ENCODE measurements at places on chromosomes 5 and 9. TPM values are rescaled to one million over a fixed set of nuclear protein-coding genes. Genes with fewer than 3 reads are reported as not detected.
A peak's percentile ranks its signal among the peaks of the same experiment; 100 is the strongest.

DNA sequence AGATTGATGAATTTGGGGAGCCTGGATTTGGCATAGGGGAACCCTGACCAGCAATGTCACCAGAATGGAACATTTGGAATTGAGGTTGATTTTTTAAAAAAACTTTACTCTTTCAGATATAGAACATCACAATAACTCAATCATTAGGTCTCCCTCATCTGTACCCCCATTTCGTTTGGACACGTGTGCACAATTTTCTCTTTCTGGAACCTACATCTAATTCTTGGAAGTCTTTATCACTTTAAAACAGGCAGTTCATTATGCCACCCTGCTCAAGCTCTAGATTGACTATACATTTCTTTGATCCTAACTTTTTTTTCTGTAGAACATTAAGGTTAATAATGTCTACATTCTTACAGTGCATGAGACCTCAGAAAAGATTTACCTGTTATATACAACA lies 3.7 kb upstream of the SSBP2 start:
- DNase-seq, result no peak

- DNase-seq, result peak; percentile 58
Measured at GRCh38 chr9:15211160-15211814, 95.7 kb downstream of the TTC39B start.

The NPR3 gene
- total RNA-seq, result 0.89 TPM

The SLC36A3 gene
- not detected for total RNA-seq

The CCDC192 gene
- 0.60 TPM for total RNA-seq

Measured in progenitor cell of endocrine pancreas (in vitro differentiated cells).